Mononuclear cell (primary cell): ENCODE measurements at places on chromosomes 1 and 21. TPM values are rescaled to one million over a fixed set of nuclear protein-coding genes. Genes with fewer than 3 reads are reported as not detected.

The OR2C3 gene
- under 0.01 TPM for total RNA-seq

The TEX38 gene
- not detected for total RNA-seq

The GJA4 gene
- total RNA-seq, result 0.10 TPM

The GPR52 gene
- total RNA-seq, result 4.5 TPM

The RNF115 gene
- total RNA-seq, result 16.4 TPM
